ENCODE measurements at places on chromosomes 5 and 9.

DNA sequence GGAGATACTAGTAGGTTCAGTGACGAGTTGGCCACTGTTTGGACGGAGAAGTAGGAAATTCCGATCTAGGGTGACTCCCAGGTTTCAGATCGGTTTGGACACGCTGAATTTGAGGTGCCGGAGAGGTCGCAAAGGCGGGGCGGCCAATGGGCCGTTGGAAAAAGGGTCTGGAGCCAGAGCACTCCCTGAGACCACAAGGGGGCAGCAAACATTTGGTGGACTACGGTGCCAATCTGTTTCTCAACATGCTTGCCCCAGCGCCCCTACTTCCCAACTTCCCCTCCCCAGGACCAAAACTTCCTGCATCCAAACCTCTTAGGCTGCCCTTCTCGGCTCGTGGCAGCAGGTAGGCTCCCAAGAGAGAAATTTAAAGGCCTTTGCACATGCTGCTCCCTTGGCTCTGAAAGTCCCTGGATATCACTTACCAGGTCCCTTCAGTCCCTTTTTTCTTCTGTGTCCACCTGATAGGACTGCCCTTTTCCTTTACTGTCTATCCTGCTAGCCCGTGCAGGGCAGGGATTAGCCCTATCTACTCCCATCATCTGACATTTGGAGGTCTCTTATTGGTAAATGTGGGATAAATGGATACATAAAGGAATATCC, 992 bp upstream of the RPP25L start:
- no peak for DNase-seq

DNA sequence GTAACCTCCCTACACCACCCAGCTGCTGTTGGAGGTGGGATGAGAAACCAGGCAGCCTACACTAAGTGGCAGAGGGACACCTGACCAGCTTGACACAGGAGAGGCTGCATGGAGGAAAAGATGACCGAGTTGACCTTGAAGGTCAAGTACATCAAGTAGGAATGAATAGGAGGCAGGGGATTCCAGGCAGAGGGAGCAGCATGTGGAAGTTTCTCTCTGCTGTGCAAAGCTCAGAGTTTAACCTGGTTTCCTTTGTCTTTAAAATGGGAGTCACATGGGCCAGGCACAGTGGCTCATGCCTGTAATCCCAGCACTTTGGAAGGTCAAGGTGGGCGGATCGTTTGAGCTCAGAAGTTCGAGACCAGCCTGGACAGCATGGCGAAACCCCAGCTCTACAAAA, 32.6 kb downstream of the SPRY4 start:
- DNase-seq: no peak

GRCh38 chr5:38673671-38674071, 117.2 kb upstream of the LIFR start:
- DNase-seq: no peak

- no peak for DNase-seq
Observed at GRCh38 chr9:1959371-1959770, 55.8 kb upstream of the SMARCA2 start.
